Activated T-helper 1 cell treated with anti-CD3 and anti-CD28 coated beads, Interleukin-12 subunit alpha, Interleukin-12 subunit beta, Interleukin-2, Interleukin-4 antibody, amounts not matched to agents 30 ng/mL and 10 ng/mL and 1 ng/mL, durations not matched to agents 14 hours and 24 hours and 36 hours (primary cell): ENCODE measurements at places on chromosomes 12 and 14.
A peak's percentile ranks its signal among the peaks of the same experiment; 100 is the strongest.

GRCh38 chr12:6213969-6214368 is 13.8 kb downstream of the CD9 start:
- DNase-seq = no peak

DNA sequence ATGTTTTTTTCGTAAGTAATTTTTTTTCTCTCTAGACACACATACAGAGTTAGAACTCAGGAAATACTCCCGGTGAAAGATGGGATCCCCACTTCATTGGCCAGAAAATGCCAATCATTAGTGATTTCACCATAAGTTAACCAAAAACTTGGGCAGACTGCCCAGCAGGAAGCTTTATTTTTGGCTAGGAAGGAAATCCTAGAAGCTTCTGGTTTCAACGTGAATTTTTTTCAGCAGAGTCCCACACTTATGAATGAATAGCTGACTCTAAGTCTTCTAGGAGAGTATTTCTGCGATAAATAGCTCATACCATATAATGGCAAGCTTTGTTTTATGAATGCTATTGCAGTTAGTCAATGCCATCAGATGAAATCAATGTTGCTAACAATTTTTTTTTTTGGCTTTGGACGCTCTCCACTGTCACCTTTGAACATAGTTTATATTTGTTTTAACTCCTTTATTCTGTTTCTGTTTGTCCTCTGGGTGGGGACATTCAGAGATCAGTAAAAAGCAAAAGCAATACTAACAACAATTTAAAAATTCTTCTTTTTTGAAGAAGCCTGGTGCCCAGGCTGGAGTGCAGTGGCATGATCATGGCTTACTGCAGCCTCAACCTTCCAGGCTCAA is 9.5 kb downstream of the PPP1CC start:
- no peak for DNase-seq

DNA sequence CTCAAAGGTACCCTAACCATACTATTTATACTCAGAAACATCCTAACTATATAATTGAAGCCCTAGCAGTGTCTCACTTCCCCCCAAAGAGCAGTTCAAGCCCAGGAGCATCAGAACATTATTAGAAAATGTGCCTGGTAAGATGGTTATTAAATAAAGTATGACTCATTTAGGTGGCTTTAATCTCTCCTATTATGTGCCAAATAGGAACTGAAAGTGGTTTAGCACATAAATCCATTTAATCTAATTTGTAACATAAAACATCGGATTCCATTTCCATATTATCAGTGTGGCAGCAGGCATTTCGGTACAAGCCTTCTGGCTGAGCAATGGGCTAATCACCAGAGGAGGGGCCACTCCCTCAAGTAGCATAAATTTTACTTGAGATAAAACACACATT is 395.2 kb upstream of the TMTC1 start:
- no peak for DNase-seq

DNA sequence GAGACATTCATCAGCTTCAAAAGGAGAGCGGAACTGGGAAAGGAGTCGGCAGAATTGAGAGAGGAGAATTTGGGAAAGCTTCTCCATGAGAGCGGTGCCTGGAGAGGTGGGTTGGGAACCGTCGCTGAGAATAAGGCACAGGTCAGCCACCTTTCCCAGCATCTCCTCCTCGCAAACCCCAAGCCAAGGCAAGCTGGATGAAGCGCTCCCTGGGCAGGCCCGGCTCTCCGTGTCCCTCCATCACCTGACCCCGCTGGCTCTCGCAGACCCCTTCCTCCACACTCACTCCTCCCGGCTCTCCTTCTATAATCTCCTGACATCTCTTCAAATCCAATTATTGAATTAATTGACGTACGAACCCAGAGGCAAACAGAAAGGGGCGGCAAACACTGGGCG is 18.9 kb upstream of the ATP5MC2 start:
- no peak for DNase-seq

- DNase-seq = no peak
These were observed 28.2 kb downstream of the TSPAN19 start for GRCh38 chr12:85007836-85008235.

DNA sequence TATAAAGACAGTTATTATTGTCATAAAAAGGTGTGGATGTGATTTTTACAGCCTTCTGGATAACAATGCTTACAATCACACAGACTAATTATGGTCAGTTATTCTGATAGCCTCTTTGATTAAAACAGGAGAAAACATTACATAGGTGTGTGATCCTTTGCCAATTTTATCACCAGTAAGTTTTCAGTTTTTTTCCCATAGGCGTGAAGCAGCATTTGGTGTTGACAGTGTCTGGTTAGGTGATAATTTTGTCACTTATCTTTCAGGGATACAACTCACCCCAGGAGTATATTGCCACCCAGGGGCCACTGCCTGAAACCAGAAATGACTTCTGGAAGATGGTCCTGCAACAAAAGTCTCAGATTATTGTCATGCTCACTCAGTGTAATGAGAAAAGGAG is 208.8 kb downstream of the EPS8 start:
- DNase-seq = no peak

- DNase-seq = no peak
These were observed 11.5 kb upstream of the IL26 start for GRCh38 chr12:68237078-68237477.

GRCh38 chr14:31962920-31963319 is 114.2 kb upstream of the ARHGAP5 start:
- DNase-seq = no peak

DNA sequence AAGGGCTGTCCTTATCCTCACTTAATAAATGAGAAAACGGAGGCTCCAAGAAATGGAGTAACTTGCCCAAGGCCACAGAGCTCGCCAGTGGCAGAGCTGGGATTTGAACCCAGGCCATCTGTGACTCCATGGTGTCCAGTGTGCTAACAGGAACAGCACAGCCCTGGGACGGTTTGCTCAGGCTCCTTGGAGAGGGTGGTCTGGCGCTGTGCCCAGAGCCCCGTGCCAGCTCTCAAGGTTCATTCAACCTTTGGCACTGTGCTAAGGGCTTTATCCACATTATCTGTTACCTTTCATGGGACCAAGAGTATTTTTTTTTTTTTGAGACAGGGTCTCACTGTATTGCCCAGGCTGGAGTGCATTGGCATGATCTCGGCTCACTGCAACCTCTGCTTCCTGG is 8.1 kb downstream of the DAO start:
- no peak for DNase-seq

DNA sequence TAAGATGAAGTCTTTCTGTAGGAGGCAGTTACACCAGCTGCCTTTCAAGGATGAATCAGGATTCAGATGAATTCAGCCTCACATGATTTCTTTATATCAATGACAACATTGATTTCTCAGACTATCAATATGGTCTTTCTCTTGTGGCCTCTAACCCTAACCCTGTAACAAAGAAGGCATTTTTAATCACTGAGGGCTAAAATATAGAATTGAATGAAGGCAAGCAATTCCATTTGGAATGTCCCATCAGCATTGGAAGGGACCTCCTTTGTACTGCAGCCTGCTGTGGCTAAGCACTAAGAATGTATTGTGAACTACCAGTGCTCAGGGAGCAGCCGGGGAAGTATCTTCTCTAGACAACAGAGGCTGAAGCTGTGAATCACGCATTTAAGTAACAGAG is 90.6 kb upstream of the FRMD6 start:
- DNase-seq = no peak

DNA sequence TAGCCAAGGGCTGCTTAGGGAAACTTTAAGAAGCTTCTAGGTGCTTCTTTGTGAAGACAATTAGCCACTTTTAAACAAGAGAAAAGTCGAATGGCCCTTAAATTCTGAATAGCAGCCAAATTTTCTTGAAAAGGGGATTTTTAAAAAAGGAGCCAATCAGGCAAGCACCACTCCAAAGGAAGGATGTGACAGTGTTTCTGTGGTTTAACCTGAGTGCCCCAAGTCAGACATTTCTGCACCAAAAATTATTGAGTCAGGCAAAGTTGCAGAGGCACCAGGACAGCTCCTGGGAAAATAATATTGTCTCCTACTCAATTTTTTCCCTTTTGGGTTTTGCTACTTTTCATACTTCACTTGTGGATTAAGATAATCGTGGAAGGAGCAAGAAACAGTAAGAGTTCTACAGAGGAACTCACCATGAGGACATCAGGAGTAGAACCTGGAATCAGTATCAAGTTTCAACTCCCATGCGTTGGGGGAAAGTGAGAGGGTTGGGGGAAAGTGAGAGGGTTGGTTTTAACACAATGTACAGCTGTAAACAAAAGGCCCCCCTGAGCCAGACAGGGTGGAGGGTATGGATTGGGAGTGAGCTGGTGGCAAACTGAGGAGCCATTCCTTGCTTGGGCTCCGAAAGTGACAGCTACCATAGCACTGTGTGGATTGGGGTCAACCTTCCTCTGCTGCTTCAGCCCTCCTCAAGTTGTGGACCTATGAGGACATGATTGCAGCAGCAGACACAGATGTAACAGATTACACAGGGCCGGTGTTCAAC is 90.8 kb downstream of the SLC38A1 start:
- DNase-seq = no peak

GRCh38 chr12:30106204-30106965 is 322.6 kb upstream of the TMTC1 start:
- DNase-seq = no peak

- DNase-seq = no peak
These were observed 19.7 kb downstream of the ASPG start for GRCh38 chr14:104105071-104105821.

GRCh38 chr12:122067966-122068365 is 10.6 kb upstream of the MLXIP start:
- DNase-seq = peak; percentile 33

DNA sequence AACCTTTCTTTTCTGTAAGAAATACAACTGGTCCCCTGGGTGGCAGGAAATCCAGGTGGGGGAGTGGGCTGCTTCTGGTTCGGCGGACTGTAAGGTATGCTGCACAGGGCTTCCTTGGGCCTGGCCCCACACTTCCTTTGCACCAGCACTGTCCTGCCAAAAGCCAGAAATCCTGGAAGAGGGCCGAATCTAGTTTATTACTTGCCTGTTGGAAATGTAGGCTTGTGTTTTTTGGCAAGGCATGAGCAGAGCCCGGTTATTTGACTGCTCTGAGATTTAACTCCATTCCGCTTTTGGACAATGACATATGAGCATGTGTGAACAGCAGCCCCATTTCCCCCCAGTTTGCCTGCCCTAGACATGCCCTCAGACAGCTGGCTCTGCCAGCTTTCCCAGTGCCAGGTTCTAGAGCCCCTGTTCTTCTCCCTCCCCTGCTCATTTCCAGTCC is 86.6 kb downstream of the BORCS5 start:
- DNase-seq = no peak

- peak; percentile 3 for DNase-seq
These were observed at the start of gene COCH for GRCh38 chr14:30874120-30874998. Gene COCH, plus strand, starts transcription at chr14:30874559. Its CDS starts 380 bp downstream, at chr14:30874939.

DNA sequence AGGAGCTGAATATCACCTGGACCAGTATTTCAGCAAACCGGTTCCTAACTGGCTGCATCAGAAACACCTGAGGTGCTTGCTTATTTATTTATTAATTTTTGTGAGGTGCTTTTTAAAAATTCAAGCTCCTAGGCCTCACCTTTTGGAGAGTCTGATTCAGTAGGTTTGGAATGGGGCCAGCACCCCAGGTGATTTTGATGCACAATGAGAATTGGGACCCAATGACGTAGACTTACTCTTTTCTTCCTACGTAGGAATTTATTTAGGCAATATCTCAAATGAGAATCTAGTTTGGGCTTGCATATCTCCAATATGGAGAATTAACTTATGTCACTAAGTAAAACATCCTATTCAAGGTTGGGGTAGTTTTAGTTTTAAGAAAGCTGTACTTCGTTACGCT is 7.3 kb downstream of the YEATS4 start:
- DNase-seq = no peak

DNA sequence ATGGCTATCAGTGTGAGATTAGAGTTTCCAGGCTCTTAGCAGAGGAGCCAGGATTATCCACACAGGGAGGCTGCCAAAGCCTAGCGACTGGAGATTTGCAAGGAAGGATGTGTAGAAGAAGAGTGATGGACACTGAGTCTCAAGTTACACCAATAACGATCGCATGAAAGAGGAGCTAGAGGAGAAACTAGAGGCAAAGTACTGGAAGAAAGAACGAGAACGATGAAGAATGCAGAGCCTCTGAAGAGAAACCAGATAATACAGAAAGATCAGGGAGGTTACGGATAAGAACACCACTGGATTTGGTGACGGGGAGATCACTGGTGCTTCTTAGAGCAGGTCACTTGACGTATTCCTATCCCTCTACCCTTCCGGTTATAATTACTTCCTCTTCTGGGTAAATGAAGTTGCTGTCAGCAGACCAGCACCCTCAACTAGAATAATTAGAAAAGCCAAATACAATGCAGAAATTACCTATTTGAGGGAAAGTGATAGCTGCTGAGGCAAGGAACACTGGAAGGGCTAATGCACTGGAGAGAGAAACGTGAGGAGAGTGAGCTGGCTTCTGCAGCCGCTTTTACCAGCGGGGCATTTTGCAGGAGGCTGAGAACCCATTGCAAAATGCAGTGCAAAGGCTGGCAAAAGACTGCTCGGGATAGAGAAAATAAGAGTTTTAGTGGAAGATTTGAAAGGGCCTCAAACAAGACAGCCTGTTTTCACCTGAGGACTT is 93.1 kb upstream of the HIF1A start:
- DNase-seq = no peak

DNA sequence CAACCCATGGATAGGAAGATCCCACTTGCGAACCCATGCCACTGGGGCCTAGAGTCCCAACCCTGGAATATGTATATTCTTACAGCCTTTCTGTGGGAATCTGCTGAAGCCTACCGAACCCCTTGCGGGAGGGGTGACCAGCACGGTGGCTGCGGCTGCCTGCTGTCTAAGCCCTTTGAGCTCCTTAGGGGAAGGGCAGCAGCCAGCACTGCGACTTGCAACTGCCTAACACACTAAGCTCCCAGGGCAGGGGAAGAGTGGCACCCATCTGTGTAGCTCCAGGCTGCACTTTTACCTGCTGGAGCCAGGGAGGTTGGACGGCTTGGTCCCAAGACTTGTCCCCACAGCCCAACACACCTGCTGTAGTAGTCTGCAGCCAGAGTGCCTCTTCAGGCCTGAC is 1968.7 kb upstream of the FLRT2 start:
- no peak for DNase-seq

DNA sequence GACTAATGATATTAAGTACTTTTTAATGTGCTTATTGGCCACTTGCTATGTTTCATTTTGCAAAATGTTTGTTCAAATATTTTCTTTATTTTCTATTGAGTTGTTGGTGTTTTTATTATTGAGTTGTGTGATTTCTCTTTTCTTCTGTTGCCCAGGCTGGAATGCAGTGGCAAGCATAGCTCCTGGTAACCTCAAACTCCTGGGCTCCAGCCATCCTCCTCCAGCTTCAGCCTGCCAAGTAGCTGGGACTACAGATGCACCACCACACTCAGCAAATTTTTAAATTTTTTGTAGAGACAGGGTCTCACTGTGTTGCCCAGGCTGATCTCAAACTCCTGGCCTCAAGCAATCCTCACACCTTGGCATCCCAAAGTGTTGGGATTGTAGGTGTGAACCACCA is 199.2 kb downstream of the NOVA1 start:
- DNase-seq = no peak

DNA sequence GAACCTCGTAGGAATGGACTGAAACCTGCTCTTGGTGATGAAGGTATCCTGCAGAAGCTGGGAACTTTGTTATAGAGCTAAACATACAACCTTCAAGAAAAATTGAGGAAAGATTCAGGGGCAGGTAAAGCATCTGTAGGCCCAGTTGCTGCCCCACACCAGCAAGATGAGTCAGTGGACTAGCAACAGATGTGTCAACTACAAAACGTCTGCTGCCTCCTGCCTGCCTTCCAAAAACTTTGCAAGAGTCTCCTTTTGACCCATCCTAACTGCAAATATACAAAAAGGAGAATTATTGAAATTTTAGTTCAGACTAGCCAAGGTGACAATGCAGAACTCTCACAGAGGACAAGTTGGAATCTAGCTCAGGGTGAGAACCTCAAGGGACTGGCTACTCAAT is 60.9 kb upstream of the TMTC1 start:
- no peak for DNase-seq

- DNase-seq = no peak
These were observed 81.3 kb upstream of the DUSP6 start for GRCh38 chr12:89433634-89434033.
